ENCODE measurements at places on chromosomes 11 and 22.

GRCh38 chr11:44356351-44356750, 46.4 kb upstream of the ALX4 start:
- ATAC-seq = no peak

GRCh38 chr11:122601141-122602125, 54.1 kb upstream of the UBASH3B start:
- ATAC-seq = no peak

GRCh38 chr22:46792061-46792796, 29.8 kb downstream of the TBC1D22A start:
- ATAC-seq = peak; percentile 6

DNA sequence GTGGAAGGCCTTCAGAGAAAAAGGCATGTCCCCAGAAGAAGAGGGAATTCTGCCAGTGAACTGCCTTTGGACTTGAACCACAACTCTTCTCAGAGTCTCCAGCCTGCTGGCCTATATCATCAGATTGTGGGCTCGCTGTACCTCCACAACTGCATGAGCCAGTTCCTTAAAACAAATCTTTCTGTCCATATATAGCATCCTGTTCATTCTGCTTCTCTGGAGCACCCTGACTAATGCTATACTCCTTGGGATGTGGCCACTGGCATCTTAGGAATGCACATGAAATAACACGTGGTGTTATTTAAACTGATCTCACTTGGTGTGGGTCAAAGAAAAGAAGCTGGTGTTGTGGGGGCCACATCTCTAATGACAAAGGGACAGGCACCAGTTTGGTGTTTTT, 58.3 kb upstream of the VSTM5 start:
- ATAC-seq = no peak

GRCh38 chr11:123549926-123550917, 104.2 kb downstream of the SCN3B start:
- ATAC-seq = peak; percentile 74

DNA sequence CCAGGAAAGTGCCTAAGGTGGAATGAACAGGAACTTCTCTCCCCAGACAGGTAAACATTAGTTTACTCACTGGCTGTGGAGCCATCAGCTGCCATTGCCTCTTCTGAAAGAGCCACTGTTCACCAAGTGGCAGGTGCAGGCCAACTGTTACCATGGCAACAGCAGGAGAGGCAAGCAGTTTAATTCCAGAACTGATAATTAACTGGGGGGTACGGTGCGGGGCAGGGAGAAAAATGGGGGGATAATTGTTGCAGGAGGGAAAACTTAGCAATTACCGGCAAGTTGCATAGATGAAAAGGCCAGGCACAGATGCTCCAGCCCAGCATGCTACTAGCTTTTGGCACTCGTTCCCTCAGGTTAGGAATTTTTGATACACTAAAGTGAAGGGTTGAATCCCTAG, 85.1 kb downstream of the TRIM44 start:
- ATAC-seq = no peak

- no peak for ATAC-seq
Observed at GRCh38 chr22:37300551-37301017, 18.3 kb downstream of the CYTH4 start.

DNA sequence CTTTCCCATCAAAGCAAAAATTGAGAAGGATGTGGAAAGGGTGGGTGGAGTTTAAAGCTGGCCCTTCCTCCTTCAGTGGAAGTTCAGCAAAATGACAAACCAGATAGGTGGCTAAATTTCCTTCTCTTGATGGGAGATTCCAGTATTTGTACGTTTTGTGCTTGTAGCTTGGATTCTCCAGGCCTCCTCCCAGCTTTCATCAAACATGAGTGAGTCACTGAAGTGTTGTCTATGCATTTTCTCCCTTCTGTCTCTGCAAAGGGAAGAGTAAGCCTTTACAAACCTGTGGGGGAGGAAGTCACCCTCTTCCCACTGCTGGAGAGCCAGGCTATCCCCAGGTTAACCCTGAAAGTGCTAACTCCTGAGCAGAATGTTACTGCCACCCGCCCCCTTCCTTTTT, 6.4 kb downstream of the MARK2 start:
- peak; percentile 58 for ATAC-seq

- no peak for ATAC-seq
Observed at GRCh38 chr11:27965559-27965958, 142.4 kb downstream of the KIF18A start.

DNA sequence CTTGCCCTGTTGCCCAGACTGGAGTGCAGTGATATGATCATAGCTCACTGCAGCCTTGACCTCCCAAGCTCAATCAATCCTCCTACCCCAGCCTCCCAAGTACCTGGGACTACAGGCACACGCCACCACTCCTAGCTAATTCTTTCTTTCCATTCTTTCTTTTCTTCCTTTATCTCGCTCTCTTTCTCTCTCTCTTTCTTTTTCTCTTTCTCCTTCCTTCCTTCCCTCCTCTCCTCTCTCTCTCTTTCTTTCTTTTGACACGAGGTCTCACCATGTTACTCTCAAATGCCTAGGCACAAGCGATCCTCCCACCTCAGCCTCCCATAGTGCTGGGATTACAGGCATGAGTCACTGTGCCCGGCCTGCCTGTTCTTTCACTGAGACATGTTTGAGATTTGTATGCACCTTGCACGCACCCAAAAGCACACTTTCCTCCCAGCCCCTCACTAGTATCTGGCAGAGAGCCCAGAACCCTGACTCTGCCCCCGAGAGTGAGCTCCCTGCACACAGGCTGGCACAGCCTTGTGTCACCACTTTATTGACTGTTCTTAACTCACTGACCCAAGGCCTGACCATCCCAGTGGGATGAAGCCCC, 56.8 kb downstream of the CD6 start:
- peak; percentile 36 for ATAC-seq

- peak; percentile 48 for ATAC-seq
Observed at GRCh38 chr11:64252003-64252872, 908 bp downstream of the PLCB3 start.

DNA sequence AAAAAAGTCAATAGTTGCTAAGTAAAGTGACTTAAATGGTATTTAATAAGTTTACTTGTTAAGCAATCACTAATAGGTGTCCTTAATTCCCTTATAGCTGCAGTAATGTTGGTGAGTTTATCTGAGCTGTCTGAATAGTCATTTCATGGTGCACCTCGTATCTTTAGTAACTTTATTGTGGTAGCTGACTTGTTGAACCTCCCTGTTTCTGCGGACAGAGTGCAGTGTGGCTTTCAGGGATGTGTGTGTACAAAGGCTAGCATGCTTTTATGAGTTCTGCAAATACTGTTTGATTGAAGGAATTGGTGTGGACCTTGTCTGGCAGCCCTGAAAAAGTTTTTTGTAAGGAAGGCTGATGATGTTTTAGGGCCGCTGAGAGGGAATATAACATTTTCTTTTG, 2.6 kb downstream of the ZNRF3 start:
- no peak for ATAC-seq

- no peak for ATAC-seq
Observed at GRCh38 chr11:109838026-109838425, 255.2 kb upstream of the ZC3H12C start.

GRCh38 chr11:19472679-19473078, 231.9 kb upstream of the E2F8 start:
- no peak for ATAC-seq

- ATAC-seq = peak; percentile 71
Observed at GRCh38 chr11:94926698-94927237, 46.6 kb downstream of the CWC15 start.

GRCh38 chr11:97833412-97833811, 1187.3 kb upstream of the CNTN5 start:
- no peak for ATAC-seq

- ATAC-seq = no peak
Observed at GRCh38 chr11:101436511-101437142, 147.2 kb downstream of the TRPC6 start.

- ATAC-seq = peak; percentile 39
Observed at GRCh38 chr11:118180300-118180703, 3.9 kb upstream of the SCN2B start.

- peak; percentile 58 for ATAC-seq
Observed at GRCh38 chr22:49099496-49100124, 728.1 kb downstream of the BRD1 start.

GRCh38 chr11:69328231-69328630, 34.3 kb downstream of the MYEOV start:
- ATAC-seq = no peak

DNA sequence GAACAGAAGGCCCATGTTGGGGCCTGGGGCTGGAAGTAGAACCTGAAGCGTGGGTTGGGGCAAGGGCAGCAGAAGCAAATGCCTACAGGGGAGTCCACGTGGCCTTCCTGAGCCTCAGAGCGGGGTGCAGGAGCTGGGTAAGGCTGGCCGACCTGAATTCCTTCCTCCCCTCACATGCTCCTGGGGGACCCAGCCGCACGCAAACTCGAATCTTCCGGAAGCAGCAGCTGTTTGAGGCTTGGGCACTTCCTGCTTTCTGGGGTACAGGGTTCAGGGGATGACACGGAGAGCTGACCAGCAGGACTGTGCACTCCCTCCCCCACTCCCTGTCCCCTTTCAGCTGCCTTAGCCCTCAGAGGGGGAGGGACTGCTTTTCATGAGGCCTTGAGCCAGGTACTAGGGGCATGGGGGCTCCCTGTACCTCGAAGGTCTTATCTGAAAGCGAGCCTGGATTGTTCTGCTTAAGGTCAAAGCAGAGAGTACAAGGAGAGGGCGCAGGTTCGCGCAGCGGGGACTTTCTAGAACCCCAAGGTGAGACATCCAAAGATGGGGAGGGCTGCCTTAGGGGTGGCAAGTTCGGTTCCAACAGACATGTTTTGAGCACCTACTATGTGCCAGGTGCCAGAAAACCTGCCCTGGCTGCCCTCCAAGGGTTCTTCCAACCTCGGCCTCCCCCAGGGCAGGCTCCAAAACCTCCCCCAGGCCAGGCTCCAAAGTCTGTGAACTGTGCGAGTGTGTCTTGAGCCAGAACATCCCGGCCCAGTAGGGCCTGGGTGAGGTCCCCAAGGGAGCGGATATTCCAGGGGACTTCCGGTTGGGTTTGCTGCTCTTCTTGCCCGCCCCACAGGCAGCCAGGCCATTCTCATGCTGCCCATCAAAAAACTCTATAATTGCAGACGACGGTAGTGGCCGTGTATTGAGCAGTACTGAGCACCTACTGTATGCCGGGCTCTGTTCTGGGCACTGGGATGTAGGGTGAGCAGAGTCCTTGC, 1.7 kb downstream of the NCF4 start:
- ATAC-seq = no peak

GRCh38 chr11:100963375-100963774, 166.2 kb downstream of the PGR start:
- no peak for ATAC-seq

DNA sequence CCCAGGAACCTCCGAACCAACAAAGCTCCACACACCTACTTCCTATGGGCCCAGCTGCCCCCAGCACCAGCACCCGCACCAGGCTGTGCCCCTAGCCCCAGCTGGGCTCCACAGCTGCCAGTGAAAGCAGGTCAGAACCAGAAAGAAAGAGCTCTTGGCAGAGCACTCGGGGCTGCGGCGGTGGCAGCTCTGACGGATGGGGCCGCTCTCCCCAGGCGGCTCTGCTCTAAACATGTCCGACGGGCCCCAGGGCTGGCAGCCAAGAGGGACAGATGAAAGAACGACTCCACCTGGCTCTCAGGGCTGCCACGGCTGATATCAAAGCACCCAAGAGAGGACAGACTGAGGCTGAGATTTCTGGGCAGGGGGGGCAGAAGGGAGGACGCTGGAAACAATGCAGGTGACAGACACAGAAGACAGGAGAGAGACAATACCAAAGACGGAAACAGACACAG, 25.7 kb downstream of the LRFN4 start:
- ATAC-seq = peak; percentile 25

GRCh38 chr11:71272161-71272560, 19.8 kb upstream of the SHANK2 start:
- ATAC-seq = no peak

GRCh38 chr11:60860943-60861342, 5.2 kb upstream of the PTGDR2 start:
- no peak for ATAC-seq

- no peak for ATAC-seq
Observed at GRCh38 chr11:118050208-118050891, 26.5 kb upstream of the TMPRSS4 start.

DNA sequence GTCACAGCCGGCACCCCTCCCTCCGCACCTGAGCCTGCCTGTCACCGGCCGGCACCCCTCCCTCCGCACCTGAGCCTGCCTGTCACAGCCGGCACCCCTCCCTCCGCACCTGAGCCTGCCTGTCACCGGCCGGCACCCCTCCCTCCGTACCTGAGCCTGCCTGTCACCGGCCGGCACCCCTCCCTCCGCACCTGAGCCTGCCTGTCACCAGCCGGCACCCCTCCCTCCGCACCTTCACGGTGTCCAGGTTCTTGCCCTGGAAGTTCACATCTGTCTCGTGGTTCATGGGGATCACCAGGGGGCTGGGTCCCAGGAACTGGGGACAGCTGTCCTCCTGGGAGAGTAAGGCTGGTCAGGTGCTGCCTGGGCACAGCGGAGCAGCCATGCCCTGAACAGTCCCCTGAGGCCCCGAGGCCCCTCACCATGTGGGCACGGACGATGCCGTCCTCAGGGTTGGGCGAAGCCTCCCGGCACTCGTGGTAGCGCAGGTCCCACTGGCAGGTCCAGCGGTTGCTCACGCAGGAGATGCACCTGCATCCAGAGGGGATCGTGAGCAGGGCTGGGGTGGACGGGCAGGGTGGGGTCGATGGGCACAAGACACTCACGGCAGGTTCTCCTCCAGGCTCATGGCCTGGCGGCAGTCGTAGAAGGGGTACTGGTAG, 15.5 kb upstream of the MAPK11 start:
- ATAC-seq = no peak

DNA sequence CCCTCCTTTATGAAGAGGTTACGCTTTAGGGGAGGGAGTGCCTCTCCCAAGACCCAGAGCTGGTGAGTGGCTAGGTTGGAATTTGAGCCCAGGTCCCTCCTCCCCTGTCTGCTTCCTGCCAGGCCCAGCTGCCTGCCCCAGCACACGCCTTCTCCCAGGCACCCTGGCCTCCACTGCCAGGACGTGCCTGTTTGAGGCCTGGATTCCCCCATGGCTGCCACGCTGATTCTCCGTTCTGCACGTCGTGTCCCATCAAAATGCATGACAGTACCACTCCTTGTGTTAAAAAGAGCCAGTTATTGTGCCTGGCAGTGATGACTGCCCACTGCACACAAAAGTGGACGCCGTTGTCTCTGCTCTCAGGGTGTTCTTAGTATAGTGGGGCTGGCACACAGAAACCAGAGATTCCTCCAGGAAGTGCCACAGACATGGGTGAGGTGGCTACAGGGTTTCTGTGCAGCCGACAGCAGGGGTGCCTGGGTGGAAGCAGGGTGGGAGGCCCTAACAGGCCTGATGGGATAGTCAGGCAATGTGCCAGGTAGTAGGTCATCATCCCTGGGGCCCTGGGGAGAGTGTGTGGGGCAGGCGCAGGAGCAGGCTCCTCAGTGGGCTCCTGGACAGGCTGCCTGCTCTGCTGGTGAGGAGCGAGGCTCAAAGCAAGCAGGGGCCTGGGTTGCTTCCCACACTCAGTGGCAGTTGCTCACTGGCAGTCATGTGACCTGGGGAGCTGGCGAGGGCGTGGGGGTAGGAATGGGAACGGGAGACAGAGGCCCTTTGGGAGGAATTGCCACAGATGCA, 24.2 kb downstream of the MED15 start:
- ATAC-seq = peak; percentile 90

DNA sequence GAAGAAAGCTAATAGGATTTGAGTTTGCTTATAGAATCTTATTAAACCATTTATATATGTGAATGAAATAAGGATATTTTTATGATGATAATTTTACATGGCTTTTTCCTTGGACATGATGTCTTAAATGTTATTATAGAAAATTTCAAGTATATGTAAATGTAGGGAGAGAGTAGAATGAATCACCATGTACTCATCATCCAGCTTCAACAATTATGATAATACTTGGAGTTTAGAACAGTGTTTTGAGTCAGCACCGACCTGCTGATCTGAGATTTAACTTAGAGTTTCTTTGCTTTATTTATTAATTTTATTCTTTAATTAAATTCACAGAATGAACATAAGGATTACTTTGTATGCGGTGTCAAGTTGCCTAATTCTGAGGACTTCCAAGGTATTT, 193.5 kb downstream of the UVRAG start:
- no peak for ATAC-seq
